Ascending aorta (tissue), 2 donors: ENCODE measurements at places on chromosomes 4 and X.
A peak's percentile ranks its signal among the peaks of the same experiment; 100 is the strongest.

GRCh38 chrX:119010491-119010890 lies 36.1 kb downstream of the LONRF3 start:
- no peaks in the 10 kb centered on the region for H3K27me3 ChIP-seq
- H3K4me3 ChIP-seq: no peak overlapping the region
- H3K27ac ChIP-seq: no peak overlapping the region
- H3K4me1 ChIP-seq: no peaks in the 10 kb centered on the region
- no peak for DNase-seq

- H3K36me3 ChIP-seq: no peaks in the 10 kb centered on the region
- no peaks in the 10 kb centered on the region for H3K4me1 ChIP-seq
- no peak overlapping the region for H3K4me3 ChIP-seq
- DNase-seq: no peak
- no peak overlapping the region for H3K27ac ChIP-seq
Measured at GRCh38 chrX:100424012-100424411, 13.9 kb upstream of the PCDH19 start.

GRCh38 chr4:87580057-87580456 lies 28.3 kb upstream of the DSPP start:
- H3K27ac ChIP-seq: no peak overlapping the region
- no peak for DNase-seq
- H3K4me3 ChIP-seq: no peak overlapping the region
- H3K27me3 ChIP-seq: no peaks in the 10 kb centered on the region
- H3K4me1 ChIP-seq: no peaks in the 10 kb centered on the region

GRCh38 chrX:134929808-134930207 lies 61.0 kb upstream of the SMIM10 start:
- H3K4me3 ChIP-seq: no peak overlapping the region
- H3K36me3 ChIP-seq: no peaks in the 10 kb centered on the region
- H3K27ac ChIP-seq: no peak overlapping the region
- H3K27me3 ChIP-seq: no peaks in the 10 kb centered on the region

GRCh38 chr4:172919269-172919668 lies 249.3 kb upstream of the GALNT7 start:
- H3K27ac ChIP-seq: no peak overlapping the region
- no peaks in the 10 kb centered on the region for H3K27me3 ChIP-seq
- no peaks in the 10 kb centered on the region for H3K36me3 ChIP-seq
- H3K4me3 ChIP-seq: no peak overlapping the region

DNA sequence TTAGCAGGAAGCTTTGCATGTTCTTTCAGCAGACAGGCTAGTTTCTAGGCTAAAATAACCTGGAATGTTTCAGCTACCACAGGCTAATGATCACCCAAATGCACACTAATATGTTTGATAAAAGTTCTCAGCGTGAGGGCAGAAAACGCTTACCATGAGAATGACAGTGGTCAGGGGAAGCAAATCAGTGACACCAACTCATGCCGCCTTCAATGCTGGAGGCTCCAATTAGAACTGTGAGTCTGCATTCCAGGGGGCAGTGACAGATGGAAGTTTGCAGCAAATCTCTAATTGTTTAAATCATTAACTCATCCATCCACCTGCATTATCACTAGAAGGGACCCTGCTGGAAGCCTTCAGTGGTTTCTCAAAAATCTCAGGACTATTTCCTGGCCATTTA lies 43.2 kb downstream of the ANOS1 start:
- no peaks in the 10 kb centered on the region for H3K27me3 ChIP-seq
- H3K27ac ChIP-seq: no peak overlapping the region
- H3K36me3 ChIP-seq: no peaks in the 10 kb centered on the region
- DNase-seq: no peak

GRCh38 chr4:177051473-177052060 lies 258.1 kb upstream of the NEIL3 start:
- no peaks in the 10 kb centered on the region for H3K4me1 ChIP-seq
- no peaks in the 10 kb centered on the region for H3K27me3 ChIP-seq
- no peak overlapping the region for H3K4me3 ChIP-seq
- H3K27ac ChIP-seq: peak overlapping the region; percentile 40
- no peak for DNase-seq
- H3K36me3 ChIP-seq: no peaks in the 10 kb centered on the region

DNA sequence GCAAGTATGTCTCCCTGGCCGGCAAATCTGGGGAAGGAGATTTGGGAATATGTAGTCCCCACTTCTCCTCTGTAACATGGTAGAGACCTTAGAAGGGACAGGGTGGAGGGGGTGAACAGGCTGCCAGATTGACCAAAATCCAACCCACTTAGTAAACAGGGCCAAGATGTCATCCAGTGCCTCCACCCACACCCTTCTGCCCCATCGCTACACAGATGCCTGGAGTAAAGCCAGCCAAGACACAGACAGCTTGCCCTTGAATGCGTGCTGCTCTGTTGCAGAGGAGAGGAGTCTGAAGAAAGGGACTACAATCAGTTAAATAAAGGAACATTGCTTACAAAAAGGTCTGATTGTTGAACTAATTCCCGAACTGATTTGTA lies 160.1 kb upstream of the LDB2 start:
- H3K36me3 ChIP-seq: no peaks in the 10 kb centered on the region
- DNase-seq: no peak
- no peaks in the 10 kb centered on the region for H3K27me3 ChIP-seq
- H3K4me1 ChIP-seq: no peaks in the 10 kb centered on the region
- H3K27ac ChIP-seq: peak overlapping the region; percentile 17

DNA sequence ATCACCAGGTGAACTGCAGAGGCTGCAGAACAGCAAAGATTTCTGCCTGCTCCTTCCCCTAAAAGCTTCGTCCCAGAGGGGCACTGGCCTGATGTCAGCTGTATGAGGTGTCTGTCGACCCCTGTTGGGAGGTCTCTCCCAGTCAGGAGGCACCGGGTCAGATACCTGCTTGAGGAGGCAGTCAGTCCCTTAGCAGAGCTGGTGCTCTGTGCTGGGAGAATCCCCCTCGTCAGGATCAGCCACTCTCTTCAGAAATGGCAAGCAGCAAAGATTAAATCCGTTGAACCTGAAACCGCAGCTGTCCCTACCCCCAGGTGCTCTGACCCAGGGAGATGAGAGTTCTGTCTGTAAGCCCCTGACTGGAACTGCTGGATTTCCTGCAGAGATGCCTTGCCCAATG lies 1166.3 kb upstream of the ADGRL3 start:
- H3K4me1 ChIP-seq: no peaks in the 10 kb centered on the region
- no peak for DNase-seq
- no peak overlapping the region for H3K27ac ChIP-seq
- no peak overlapping the region for H3K4me3 ChIP-seq
- no peaks in the 10 kb centered on the region for H3K36me3 ChIP-seq

GRCh38 chr4:185752872-185753271 lies 59.1 kb downstream of the SORBS2 start:
- no peak overlapping the region for H3K27ac ChIP-seq
- no peaks in the 10 kb centered on the region for H3K36me3 ChIP-seq
- DNase-seq: no peak
